Activated CD4-positive, alpha-beta T cell treated with anti-CD3 and anti-CD28 coated beads, Interleukin-10, Interleukin-2, amounts not matched to agents 100 ng/mL and 50 ng/mL, durations not matched to agents 16 hours and 8 hours (primary cell): ENCODE measurements at places on chromosomes 5 and 9.

GRCh38 chr5:155906046-155906445 is 420.9 kb upstream of the SGCD start:
- no peak for DNase-seq

DNA sequence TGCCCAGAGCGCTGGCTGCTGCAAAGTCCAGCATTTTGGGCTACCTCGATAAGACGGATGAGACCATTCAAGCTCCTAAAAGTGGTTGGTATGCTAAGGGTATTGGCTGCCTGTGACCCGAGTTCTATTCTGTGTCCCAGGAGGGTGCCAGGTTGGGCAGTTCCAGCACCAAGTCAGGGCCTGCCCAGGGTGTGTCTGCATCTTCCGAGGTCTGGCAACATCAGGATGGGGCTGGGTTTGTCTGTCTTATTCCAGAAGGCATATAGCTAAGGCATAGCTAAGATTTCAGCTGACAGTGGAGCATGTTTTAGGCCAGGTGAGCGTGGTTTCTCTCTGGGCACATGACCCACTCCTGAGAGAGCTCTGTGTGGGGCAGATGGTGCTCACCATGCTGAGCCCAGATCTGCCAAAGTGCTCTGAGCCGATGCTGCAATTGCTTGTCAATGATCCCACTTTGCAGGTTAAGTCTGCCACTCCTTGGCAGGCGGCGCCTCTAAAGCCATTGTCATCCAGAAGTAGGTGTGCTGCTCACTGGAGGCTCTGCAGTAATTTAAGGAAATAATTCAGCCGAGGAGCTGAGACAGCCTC is 7.8 kb downstream of the SLC9A3 start:
- DNase-seq: no peak

DNA sequence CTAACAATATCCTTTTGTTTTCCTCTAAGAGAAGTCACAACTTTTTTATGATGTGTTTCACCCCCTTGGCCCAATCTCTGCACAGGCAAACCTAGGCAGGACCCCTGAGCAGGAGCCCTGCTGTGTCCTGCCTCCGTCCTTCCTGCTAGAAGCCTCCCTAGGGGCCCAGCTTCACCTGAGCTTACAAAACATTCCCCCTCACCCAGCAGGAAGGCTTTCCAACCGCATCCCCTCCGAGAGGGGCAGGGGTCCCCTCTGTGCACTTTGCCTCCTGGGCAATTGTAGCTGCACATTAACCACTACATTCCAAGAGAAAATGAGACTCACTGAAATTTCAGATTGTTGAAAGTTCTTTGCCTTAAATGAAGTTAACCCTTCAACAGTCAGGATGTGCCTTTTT is 176.2 kb downstream of the IRX2 start:
- DNase-seq: no peak

DNA sequence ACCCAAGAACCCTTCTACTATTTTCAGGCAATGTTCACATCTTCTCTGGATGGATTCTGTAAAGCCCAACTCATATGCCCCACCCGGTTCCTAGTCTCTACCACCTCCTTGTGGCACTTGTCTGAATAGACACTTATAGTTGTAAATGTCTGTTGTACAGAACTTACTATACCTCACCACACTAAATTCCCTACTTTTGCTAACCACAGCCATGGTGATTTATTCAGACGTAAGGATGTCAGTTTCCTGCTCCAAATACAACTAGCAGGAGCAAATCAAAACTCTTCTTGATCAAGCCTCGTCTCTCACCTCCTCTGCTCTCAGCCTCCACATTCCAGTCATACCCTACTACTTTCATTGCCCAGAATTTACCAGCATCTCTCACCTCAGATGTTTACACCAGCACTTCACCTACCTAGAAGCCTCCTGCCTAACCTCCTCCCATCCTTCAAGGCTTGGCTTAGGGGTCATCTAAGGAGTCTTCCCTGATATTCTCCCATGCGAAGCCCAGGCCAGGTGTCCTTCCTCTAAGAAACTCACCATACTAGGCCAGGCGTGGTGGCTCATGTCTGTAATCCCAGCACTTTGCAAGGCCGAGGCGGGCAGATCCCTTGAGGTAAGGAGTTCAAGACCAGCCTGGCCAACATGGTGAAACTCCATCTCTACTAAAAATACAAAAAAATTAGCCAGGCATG is 75.5 kb downstream of the MAPKAP1 start:
- peak; percentile 65 for DNase-seq

DNA sequence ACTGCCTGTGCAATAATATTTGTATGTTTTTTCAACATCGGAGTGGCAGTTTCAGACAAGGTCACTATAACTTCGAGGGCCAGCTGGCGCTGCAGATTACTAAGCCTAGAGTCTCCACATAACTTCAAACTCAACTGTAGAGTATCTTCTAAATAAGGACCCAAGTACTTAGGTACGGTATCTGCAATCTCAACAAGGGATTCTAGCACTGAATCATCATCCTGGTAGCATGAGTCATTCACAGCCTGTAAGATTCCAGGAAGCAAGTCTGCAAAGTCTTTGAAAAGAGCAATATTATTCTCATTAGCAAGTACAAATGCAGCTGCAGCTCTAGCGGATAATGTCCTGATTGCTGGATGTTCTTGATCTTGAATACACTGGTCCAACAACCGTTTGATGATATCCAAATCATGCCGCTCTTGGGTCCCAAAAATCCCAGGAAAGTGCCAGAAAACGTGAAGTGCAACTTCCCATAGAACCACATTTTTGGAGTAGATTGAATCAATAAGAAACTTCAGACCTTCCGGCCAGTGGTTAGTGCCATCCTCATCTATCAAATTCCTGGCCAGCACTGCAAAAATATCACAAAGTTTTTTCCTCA is 654 bp downstream of the RANBP6 start:
- peak; percentile 84 for DNase-seq

GRCh38 chr9:130579738-130580463 is 524 bp downstream of the FUBP3 start:
- DNase-seq: peak; percentile 1

DNA sequence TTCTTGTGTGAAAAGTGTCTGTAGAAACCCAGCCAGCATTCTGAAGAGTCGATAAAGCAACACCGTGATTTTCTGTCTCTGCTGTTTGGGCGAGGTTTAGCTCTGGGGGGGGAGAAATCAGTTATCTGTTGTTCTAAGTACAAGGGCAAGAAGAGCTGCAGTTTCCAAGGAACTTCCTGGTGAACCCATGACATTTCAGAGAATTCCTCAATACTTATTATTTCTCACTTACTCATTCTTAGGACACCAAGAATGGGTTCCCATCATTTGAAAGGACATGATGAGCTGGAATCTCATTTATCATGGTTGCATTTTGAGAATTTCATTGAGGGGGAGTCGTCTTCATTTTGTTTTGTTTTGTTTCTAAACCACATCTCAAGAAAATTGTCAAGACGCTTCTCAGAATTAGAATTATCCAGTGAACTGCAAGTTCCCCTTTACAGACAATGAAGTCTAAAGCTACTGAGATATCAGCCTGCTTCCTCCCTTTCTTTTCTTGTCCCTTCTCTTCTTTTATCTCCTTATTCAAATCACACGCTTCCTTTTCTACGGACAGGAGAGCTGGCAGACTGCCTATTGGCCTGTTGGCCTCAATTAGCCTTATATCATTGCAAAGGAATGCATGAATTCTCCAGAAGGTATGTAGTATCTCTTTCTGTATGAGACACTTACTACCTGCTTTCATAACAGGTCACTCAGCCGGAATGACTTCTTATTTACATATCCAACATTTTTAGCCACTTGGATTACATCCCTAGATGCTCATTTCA is 53.7 kb downstream of the ZNF462 start:
- DNase-seq: no peak

- DNase-seq: no peak
These were observed 50.5 kb downstream of the PDE4D start for GRCh38 chr5:59842999-59843398.

- DNase-seq: no peak
These were observed 10.9 kb downstream of the RAPGEF1 start for GRCh38 chr9:131728961-131729360.

DNA sequence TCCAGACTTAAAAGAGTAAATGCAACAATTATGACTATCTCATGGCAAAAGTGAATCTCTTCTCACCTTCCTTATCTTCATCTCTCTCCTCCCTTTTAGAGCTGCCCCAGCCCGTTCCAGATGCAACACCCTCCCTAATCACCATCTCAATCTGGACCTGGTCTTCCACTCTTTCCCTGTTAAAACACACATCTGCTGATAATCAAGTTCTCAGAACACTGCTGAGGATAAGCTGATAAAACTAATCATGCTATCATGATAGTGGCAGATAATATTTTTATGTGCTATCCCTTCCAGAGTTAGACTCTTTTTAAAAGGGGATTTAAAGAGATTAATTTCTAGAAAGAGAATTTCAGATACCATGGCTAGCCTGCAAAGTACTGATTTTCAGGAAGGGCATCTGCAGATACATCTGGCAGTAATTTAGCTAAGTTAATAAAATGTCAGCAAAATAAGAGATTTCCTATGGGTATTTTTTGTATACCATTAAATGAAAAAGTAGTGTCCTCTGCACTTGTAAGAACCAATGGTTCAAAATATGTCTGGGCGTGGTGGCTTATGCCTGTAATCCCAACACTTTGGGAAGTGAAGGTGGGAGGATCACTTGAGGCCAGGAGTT is 17.2 kb downstream of the SGTB start:
- DNase-seq: no peak

- DNase-seq: no peak
These were observed 282.0 kb downstream of the ISL1 start for GRCh38 chr5:51665251-51665593.

DNA sequence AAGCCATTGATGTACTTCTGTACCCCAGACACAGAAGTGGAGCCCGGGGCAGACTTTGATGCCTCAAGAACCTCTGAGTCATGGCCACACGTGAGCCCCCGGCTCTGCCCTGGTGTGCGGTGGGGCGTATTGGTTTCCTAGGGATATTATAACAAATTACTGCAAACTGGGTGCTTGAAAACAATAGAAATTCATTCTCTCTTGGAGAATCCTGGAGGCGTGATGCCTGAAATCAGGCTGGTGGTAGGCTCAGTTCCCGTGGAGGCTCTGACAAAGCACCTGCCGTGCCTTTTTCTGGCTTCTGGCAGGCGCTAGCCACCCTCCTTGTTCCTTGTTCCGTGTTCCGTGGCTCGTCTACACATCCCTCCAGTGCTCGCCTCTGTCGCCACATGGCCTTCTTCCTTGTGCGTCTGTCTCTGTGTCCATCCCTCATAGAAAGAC is 24.2 kb downstream of the NEK6 start:
- DNase-seq: no peak

GRCh38 chr5:135991429-135991828 is 36.6 kb upstream of the LECT2 start:
- DNase-seq: no peak

- DNase-seq: no peak
These were observed 78.4 kb downstream of the RXRA start for GRCh38 chr9:134404376-134405358.
